Heart right ventricle (tissue), 16 donors: ENCODE measurements at places on chromosomes 1 and 21. TPM values are rescaled to one million over a fixed set of nuclear protein-coding genes. Genes with fewer than 3 reads are reported as not detected.

Gene S100A7
- polyA plus RNA-seq: 0.20 TPM

- no peak for DNase-seq
These were observed 323.1 kb upstream of the ADAMTS5 start for GRCh38 chr21:27290028-27290427.

DNA sequence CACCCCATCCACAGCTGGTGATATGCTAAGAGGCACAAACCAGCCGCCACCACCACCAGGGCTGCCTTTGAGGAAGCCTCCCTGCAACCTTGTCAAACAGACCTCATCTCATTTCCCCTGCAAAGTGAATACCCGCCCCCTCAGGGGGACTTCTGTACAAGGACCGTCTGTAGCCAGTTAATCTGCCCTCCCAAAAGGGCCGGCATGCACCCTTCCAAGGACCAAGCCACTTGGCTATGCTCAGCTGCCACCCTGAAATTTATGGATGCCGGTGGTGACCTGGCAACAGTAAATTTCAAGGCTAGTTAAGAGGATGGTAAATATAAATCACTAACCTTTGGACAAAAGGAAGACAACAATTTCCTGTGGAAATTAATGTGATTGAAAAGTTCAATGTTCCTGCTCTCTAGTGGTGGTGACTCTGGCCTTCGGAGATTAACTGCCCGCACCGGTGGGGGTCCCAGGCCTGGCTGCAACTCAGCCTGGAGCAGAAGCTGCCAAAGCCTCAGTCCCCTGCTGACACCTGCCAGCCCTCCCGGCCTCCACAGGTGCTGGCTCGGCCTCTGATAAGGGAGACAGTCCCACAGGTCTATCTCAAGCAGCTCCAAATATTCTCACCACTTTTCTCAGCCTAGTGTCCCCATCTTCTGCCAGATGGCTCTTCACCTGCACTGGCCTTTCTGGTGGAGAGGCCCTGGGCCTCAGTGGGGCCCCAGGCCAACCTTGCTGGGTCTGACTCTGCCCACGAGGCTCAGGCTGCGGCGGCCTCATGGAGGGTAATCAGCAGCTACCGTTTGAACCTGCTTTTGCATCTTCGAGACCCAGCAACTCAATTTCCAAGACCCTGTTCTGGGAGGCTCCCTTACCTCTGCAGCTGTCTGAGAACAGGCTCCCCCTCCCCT is 12.2 kb downstream of the TMEM53 start:
- no peak for DNase-seq

Gene KRTAP21-2
- polyA plus RNA-seq: not detected

DNA sequence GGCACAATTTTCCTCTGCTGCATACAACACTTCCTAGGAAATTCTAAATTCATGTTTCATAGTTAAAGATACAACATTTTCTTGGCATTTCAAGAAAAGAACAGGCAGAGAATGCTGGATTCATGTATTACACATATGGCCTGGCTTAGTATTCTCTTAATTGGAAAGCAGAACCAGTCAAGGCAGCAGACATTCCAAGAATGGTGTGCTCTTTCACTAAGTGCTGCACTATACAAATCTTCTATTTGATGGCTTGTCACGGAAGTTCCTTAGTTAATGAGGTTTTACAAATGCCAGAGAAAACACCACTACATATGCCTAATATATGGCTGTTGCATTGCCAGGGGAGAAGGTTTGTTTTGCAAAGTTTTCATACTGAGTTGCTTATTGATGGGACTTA is 80.8 kb upstream of the DYNLT5 start:
- no peak for DNase-seq

Gene CACNA1S
- under 0.01 TPM for polyA plus RNA-seq

Gene CIART
- polyA plus RNA-seq: 4.9 TPM

Gene C1QB
- 100 TPM for polyA plus RNA-seq

GRCh38 chr1:110524311-110525248 is 5.6 kb upstream of the KCNA10 start:
- DNase-seq: peak; percentile 20

- no peak for DNase-seq
These were observed 45.3 kb upstream of the EDN2 start for GRCh38 chr1:41529621-41530395.

GRCh38 chr1:7941437-7941793 is 776 bp upstream of the TNFRSF9 start:
- no peak for DNase-seq

GRCh38 chr1:180415985-180416633 is 86.3 kb downstream of the ACBD6 start:
- no peak for DNase-seq

Gene NFASC
- polyA plus RNA-seq: 24.1 TPM

Gene BMP8A
- 0.16 TPM for polyA plus RNA-seq

DNA sequence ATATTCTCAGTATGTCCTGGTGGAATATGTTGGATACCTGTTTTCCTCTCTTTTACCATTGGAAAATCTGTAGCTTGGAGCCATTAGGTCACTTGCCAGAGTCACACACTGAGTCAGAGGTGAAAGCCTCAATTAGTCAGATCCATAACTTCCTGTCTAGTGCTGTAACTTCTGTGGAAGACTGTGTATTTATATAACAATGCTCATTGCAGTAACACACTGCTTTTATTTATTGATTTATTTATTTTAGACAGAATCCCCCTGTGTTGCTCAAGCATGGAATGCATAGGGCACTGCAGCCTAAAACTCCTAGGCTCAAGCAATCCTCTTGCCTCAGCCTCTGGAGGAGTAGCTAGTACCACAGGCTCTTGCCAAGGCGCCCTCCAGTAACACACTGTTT is 1.3 kb upstream of the DOCK7 start:
- no peak for DNase-seq

GRCh38 chr1:77014073-77014788 is 147.0 kb downstream of the ST6GALNAC5 start:
- no peak for DNase-seq

GRCh38 chr1:53084589-53084971 is 22.6 kb downstream of the PODN start:
- DNase-seq: no peak

Gene PRAMEF26
- not detected for polyA plus RNA-seq

GRCh38 chr1:59230622-59231021 is 66.3 kb upstream of the FGGY start:
- DNase-seq: no peak

Gene FCRL5
- not detected for polyA plus RNA-seq

Gene ASB17
- polyA plus RNA-seq: not detected

DNA sequence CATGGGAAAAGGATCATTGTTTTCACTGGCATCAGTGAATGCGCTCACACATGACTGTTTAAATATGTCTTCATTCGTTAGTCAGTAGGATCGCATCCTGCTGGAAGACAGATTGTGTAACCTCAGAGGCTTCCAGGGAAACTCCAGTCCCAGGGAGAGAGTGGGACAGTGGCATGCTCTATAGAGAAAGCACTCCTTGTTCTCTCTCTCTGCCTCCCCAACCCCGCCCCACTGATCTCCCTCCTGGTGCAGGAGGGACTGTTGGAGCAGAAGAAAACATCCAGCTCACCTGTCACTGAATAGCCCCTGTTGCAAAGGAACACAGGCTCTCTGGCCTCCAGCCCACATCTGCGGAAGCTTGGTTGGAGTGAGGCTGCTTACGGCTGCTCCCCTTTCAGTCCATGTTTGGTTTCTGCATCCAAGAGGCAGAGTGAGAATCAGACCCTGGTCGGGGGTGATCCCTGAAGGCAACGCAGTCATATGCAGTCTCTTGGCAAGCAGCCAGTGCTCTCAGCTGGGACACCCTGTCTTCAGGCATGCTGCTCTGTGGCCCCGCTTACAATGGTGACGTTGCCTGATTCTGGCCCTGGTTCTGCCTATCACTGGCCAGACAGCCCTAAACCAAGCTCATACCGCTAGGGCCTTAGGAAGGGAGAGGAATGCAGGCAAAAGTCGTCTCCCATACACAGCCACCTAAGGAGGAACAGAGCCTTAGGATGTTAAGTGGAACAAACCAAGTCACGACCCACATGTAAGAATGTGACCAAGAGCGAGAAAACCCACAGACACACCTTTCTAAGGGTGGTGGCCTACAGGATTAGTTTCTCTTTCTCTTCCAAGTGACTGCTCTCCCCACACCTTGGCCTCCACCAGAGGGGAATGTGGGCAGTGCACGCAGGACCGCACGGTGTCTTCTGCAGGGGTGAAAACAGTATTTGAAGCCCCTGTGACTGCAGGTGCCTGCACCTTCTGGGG is 39.7 kb downstream of the BACE2 start:
- DNase-seq: peak; percentile 60

GRCh38 chr21:32599526-32599925 is 12.7 kb downstream of the CFAP298 start:
- no peak for DNase-seq

Gene HES4
- polyA plus RNA-seq: 49.2 TPM

- DNase-seq: no peak
These were observed 6.1 kb downstream of the C1orf167 start for GRCh38 chr1:11767922-11768704.

DNA sequence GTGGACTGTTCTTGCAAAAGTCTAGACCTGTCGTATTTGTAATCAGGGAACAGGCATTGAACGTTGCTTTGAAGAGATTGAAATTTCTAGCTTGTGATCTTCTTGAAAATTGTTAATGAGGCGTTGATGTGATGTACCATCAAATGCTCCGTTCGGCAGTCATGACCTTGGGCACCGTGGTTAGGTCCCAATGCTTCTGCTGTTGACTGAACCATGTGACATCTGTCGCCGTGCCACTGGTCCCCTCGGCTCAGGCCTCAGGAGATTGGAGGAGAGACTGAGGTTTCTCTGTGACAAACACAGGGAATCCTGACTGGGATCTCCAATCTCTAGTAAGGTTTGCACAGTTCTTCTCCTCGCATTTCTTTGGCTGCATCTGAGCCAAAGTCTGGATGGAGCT is 18.1 kb upstream of the KCNAB2 start:
- DNase-seq: no peak

GRCh38 chr21:39788383-39788782 is 43.4 kb downstream of the IGSF5 start:
- peak; percentile 72 for DNase-seq

Gene KCNA2
- 0.29 TPM for polyA plus RNA-seq

DNA sequence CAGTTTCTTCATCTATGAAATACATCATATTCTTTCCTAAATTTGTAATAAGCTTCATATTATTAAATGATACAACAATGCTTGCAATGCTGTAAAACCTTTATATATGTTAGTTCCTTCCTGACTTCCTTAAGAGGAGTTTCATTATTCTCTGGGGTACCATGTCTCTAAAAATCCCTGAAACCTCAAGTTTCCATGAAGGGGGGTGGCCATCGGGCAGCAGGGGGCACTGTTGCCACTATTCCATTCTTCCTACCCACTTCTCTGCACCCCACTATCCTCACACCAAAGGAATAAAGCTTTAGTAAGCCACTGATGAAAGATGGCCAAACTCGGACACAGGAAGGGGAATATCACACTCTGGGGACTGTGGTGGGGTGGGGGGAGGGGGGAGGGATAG is 9.0 kb upstream of the DMRTB1 start:
- no peak for DNase-seq

DNA sequence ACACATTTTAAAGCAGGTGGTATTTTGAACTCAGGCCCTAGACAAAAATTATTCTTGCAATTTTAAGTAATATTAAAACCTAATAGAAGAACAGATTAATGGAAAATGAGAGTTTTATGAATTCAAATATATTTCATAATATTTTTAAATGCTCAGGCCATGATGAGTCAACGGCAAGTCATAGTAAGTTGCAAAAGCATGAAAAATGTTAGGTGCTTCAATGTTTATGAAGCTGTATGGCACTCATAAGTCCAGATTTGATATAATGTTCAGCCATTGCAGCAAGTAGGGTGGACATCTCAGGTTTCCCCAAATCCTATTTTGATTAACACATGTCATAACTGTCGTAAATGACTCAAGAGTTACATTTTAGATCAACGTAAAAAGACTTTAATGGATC is 112.6 kb downstream of the GRIK1 start:
- DNase-seq: no peak

Gene ZSCAN20
- polyA plus RNA-seq: 0.83 TPM

Gene TADA1
- 7.7 TPM for polyA plus RNA-seq

Gene ANXA9
- 0.06 TPM for polyA plus RNA-seq

- DNase-seq: no peak
These were observed 51.1 kb downstream of the KCNH1 start for GRCh38 chr1:211082824-211083223.

Gene ANKRD65
- polyA plus RNA-seq: 1.2 TPM

- DNase-seq: no peak
These were observed 448.6 kb downstream of the SMYD3 start for GRCh38 chr1:246058466-246058865.

- no peak for DNase-seq
These were observed 127.7 kb upstream of the CAMK1G start for GRCh38 chr1:209455661-209456358.

GRCh38 chr1:86739648-86740509 is 35.5 kb downstream of the SH3GLB1 start:
- no peak for DNase-seq

DNA sequence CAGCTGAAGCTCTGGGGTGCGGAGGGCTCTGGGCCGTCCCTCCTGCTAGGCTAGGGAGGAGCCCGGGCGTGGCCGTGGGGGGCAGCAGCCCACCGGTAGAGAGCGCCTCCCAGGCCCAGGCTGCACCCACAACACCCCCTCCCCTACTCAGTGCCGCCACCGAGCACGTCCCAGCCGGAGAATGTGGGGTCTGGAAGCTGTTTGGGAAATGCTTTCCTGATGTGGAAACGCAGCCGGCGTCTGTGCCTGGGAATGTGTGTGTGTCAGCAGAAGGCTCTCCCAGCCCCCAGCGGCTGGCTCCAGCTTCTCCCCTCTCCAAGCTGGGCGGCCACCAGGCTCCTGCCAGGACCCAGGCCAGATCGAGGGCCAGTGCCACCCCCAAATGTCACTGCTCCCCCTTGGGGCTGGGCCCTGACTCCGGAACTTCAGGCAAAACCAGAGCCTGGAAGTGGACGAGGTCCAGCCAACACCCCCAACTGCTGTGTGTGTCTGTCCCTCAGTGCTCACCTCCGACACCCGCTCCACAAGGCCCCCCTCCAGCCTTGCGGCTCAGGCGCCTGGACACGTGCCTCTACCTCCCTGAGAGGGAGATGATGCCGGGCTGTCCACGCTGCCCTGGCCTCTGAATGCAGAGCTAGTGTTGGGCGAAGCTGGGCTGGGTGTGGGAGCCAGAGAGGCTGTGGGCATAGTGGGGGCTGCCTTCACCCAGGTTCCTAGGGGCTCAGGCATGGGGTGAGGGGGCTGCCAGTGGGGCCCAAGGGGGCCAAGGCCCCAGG is 74.7 kb downstream of the MEGF6 start:
- DNase-seq: no peak

DNA sequence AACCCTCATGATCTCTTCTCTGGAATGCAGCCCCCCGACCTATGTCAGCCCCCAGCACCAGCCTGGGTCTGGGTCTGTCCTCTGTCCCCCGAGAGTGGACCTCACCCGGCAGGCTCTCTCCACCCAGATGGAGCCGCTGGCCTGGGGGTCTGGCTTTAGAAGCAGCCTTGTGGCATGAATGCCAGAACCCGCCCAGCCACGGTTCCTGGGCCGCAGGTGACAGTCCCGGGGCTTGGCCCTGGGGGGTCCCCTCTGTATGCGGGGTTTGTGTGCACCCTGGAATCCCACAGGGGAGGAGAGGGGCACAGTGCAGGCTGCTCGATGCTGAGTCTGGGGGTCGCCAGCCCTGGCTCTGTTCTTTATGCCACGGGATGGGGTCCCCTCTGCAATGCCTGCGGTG is 96.0 kb upstream of the ACTRT2 start:
- DNase-seq: no peak

GRCh38 chr1:233189526-233189925 is 106.0 kb downstream of the PCNX2 start:
- no peak for DNase-seq

- no peak for DNase-seq
These were observed 2.2 kb upstream of the KRTAP10-12 start for GRCh38 chr21:44694776-44695175.

Gene LIN28A
- not detected for polyA plus RNA-seq
